ENCODE measurements at places on chromosomes 7 and 10. TPM values are rescaled to one million over a fixed set of nuclear protein-coding genes. Genes with fewer than 3 reads are reported as not detected.

Gene CPA5
- not detected for total RNA-seq

Gene ALOX5
- total RNA-seq: not detected

Gene NRCAM
- 14.6 TPM for total RNA-seq

Gene ZNF107
- total RNA-seq: 2.5 TPM

Gene IFIT2
- 0.53 TPM for total RNA-seq

Gene GPNMB
- total RNA-seq: 3.9 TPM

Gene MPP7
- 0.27 TPM for total RNA-seq

Gene NEURL1
- not detected for total RNA-seq
